ENCODE measurements at places on chromosomes 6 and 20.

GRCh38 chr6:112626468-112627082, 279.4 kb downstream of the RFPL4B start:
- no peak for DNase-seq

DNA sequence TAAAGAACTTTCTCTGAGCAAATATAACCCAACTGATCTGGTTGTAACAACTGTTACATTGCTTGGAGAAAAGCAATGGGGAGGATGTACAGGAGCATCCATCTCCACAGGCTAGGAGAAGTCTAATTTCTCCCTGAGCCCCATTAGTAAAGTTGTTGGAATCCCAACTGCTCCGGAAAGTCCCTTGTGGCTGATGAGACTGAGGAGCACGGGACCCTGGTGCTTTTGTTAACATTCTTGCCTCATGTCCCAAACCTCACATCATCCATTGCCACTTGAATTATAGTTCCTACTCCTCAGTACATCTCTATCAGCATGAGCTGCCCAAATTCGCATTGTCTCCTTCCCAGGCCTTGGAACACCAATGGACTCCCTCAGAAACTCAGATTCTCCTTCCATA, 260.6 kb upstream of the BMP2 start:
- no peak for DNase-seq

- DNase-seq: no peak
Measured at GRCh38 chr20:58131551-58132142, 96.8 kb downstream of the ANKRD60 start.

DNA sequence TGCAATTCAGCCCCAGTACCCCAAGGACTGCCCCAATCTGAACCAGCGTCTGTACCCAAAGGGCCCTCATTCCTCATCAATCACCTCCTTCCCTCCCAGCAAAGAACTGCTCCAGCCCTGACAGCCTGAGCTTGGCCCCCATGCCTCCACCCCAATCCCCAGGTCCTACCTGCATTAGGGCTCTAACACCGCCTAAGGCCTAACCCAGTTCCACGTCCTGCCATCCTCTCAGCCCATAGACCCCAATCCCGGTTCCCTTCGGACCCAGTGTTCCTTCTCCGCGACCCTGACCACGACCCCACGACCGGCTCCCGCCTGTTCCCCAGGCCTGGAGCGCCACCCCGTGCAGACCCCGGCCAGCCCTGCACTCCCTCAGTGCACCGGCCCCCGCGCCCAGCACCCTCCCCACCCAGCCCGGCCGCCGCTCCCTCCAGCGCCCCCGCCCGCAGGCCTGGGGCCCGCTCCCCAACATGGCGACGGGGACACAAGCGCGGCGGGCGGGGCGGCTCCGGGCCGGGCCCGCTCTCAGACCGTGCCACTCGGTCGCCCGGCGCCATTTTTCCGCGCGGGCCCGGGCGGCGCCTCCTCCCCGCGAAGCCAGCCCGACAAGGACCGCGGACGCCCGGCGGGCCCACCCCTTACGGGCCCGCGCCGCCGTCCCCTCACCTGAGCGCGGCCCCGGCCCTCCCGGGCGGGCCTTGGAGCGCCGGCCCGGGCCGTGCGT, 483 bp downstream of the NCOA6 start:
- DNase-seq: peak; percentile 76

- peak; percentile 52 for DNase-seq
Measured at GRCh38 chr6:131980791-131981623, 29.8 kb upstream of the CCN2 start.

DNA sequence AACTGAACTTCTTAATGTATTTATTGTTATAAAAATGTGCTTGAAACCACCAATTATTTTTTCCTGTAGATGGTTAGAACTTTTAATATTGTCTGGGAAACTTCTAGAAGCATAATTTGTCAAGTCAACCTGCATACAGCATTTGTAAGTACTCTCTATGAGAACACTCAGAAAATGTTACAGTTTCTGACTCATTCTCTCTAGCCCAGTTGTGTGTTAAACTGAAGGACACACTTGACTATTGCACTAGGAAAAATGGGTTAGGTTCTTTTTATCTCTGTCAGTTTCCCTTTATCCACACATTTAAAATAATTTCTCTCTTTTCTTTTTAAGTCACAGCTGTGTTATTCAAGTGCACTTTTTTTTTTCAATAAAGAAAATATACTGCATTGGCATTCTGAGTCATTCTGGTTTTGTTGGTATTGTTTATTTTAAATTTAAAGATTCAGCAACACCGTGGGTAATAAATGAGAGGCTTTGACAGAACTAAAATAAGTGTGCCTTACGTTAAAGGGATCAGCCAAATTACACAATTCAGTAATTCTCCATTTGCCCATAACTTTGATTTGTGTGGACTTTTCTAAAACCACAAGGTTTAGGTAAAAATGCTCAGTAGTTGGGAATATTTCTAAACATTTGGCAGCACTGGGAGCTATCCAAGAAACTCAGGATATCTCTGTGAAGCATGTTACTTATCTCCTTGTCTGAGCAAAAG, 50.7 kb downstream of the OPN5 start:
- DNase-seq: no peak

- DNase-seq: peak; percentile 45
Measured at GRCh38 chr6:35569011-35569461, 56.3 kb upstream of the TULP1 start.

DNA sequence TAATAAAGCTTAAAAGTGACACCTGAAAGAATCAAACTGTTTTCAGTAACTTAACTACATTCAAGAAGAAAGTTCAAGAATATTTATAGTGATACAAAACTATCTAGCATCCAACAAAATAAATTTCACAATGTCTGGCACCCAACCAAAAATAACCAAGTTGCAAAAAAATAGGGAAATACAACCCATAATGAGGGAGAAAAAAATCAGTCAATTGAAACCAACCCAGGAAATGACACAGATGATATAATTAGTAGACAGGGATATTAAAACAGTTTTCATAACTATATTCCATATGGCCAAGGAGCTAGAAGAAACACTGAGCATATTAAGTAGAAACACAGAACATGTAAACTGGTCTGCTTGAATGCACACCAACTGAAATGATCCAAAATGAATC, 120.2 kb upstream of the BEND3 start:
- no peak for DNase-seq

- DNase-seq: no peak
Measured at GRCh38 chr6:36688063-36688738, 9.4 kb upstream of the RAB44 start.

DNA sequence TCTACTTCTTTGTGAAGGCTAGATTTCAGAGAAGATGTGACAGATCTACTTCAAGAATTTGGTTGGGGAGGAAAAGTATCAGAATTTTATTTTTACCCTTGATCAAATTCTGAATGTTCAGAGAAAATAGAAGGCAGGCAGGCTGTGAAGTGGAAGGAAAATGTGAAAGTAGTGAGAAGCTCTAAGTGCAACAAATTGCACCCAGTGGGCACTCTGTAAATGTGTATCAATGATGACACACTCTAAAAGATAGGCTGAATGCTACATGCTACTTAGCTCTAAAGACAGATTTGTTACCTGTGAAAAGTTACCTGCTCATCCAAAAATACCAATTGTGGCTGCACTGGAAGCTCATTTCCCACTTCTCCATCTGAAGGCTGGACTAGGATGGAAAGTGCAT, 438.6 kb downstream of the PKHD1 start:
- no peak for DNase-seq

- DNase-seq: no peak
Measured at GRCh38 chr6:42787063-42787472, 5.2 kb downstream of the BICRAL start.

- no peak for DNase-seq
Measured at GRCh38 chr20:18971574-18971973, 158.0 kb downstream of the SCP2D1 start.

DNA sequence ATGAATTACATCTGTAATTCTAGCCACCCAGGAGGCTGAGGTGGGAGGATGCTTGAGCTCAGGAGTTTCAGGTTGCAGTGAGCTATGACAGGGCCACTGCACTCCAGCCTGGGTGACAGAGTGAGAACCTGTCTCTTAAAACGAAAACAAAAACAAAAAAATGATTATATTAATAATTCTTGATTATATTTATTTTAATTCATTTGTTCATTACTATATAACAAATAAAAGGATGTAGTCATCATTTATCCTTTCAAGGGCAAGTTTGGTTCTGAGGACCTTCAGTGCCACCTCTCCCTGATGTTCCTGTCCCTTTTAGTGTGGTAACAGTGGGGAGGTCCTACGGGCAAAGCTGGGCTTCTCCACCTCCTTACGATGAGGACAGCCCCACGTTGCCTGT, 167.1 kb upstream of the SCGN start:
- no peak for DNase-seq

- DNase-seq: no peak
Measured at GRCh38 chr6:158211273-158212055, 43.3 kb downstream of the GTF2H5 start.

DNA sequence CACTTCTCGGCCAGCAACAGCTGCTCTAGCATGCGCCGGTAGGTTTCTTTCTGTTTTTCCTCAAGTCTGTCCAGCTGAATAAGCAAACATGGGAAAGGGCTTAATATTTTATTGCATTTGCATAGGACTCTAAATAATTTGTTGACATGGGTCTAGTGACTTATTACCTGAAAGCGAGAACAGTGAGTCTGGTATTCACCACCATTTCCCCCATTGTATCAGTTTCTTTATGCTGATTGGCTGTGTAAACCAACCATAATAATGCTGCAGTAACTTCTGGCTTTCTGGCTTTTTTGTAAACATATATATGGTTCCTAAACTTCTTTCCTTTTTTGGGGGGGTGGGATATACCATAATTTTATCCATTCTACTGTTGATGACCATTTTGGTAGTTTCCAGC, 69.1 kb upstream of the TMEM30A start:
- DNase-seq: no peak

GRCh38 chr6:56475736-56476457, 166.8 kb downstream of the DST start:
- no peak for DNase-seq

- DNase-seq: no peak
Measured at GRCh38 chr20:52420805-52421204, 229.2 kb upstream of the ZFP64 start.

DNA sequence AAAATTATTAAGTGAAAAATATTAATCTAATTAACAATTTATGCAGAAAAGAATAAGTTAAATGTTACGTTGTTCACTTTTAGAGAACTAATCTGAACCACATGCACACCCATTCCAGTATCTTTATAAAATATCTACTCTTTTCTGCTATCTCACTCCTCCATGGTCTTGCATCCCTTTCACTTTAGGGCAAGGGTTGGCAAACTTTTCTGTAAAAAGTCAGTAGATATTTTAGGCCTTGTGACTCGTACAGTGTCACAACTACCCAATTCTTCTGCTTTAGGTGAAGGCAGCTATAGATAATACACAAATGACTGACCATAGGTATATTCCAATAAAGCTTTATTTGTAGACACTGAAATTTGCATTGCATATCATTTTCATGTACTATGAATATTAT, 39.7 kb upstream of the SUPT3H start:
- no peak for DNase-seq

DNA sequence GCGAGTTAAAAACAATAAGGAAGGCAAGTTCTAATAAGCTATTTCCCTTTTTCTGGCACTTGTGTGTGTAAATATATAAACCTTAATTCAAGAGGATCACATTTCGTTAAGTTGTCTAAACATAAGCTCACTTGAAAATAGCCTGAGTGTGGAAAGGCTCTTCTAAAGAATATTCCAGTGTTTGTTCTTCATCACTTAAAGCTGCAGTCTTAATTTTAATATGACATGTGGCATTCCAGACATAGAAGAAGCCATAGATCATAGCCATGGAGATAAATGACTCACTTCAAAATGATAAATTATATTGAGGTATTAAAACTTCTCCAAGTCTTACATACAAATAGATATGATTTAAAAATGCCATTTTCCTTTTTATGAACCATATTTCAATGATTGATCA, 42.1 kb downstream of the IYD start:
- DNase-seq: no peak

GRCh38 chr6:110581679-110582078, 105.3 kb upstream of the SLC22A16 start:
- DNase-seq: no peak

GRCh38 chr6:2410656-2411380, 165.4 kb upstream of the GMDS start:
- DNase-seq: no peak

GRCh38 chr6:72972579-72972978, 252.7 kb downstream of the KHDC1L start:
- no peak for DNase-seq

DNA sequence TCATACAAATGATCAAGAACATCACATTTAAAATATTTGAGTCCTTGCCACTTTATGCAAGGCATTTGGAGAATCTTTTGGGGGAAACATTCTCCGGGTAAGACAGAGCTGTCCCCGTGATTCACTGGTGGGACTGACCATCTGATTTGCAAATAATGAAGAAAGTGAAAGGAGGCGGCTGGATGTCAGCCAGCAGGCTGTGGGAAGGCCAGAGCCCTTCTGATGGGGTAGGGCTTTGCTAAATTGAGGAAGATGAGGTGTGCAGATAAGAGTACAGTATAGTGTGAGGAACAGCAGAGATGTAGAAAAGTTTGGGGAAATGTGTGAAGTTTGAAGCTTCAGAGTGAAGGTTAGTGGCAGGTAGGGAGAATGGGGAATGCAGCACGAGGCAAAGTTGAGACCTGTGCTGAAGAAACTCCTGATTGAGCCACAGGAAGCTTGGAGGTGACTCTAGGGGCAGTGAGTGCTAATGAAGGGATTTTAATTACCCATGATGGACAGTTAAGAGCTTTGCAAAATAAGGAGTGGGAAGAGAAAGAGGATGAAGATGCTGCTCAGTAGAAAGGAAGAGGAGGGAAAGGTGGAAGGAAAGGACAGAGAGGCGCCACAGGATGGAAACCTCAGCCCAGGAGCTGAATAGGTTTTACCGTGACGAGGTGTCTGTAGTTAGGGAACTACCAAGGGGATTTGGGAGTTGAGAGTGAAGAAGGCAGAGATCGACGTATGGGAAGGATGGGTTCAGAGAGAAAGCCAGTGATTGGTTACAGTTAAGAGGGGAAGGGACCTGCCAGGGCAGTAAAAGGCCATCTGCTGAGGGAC, 68.7 kb downstream of the SNX9 start:
- DNase-seq: no peak

DNA sequence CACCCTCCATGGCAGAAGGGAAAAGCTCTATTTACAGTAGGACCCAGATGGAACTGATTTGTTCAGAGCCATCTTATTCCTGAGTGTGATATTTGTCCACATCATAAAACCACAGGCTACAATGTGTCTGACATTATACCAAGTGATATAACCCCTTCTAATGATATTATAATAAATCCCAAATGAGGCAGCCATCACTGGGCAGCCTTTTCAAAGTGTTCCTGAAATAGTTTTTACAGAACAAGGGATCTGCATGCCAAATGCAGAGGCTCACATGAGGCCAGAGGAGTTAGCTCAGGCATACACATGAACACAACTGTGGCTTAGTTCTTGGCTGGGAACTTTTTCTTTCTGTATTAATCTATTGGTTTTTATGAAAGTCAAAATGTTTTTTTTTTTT, 207.7 kb downstream of the MAFB start:
- no peak for DNase-seq
